ENCODE measurements at places on chromosomes 11 and 22.

- no peak for DNase-seq
Observed at GRCh38 chr11:5348551-5349194, 2.6 kb upstream of the OR51B6 start.

DNA sequence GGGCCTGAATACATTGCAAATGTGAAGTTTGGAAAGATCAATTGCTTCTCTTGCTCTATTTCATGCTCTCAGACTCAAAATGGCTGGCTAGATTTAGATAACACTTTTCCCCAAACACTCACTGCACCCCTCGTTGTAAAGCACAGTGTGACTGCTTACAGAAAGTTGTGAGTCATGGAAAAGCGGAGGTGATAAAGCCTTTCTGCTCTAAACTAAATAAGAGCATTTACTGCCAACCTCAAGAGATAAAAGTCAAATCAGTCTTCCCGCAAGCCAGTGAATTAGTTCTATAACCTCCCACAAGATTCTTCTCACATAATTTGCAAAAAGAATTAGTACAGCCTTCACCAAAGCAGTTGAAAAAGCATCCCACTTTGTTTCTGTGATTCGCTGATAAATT is 168.7 kb downstream of the WT1 start:
- DNase-seq, result no peak

DNA sequence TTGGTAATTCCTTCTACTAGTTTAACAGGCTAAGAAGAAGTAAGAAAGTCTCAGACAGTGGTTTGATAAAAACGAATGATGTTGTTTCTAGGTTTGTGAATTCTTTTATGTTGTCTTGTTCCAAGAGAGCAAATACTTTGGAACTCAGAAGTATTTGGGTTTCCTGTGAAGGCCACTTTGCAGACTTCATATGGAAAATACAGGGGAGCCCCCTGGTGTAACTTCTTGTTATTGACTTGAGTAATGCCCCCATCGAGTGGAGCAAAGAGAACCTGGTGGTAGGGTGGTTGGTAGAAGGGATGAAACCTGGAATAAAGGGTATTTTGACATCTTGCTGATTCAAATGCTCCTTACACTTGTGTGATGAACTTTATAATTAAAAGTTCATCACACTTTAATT is 40.0 kb upstream of the PTH start:
- no peak for DNase-seq

- DNase-seq, result no peak
Observed at GRCh38 chr11:57781529-57781943, 19.9 kb downstream of the CTNND1 start.

- no peak for DNase-seq
Observed at GRCh38 chr11:121328967-121329679, 36.6 kb downstream of the SC5D start.

DNA sequence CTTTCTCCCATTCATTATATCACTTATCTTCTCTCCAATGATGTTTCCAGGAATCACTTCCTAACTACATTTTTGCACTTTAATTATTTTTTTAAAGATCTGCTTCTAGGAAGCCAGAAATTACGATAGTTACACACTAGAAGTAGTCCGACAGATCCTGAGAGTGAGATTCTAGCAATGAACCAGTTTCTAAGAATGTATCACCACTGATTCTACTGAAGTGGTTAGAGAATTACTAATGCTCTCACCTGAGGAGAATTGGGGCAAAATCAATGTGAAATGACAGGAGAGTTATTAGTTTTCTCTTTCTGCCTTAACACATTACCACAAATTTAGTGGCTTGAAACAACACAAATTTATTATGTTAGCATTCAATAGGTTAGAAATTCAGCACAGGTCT is 241.2 kb downstream of the CASP12 start:
- no peak for DNase-seq

GRCh38 chr11:71476926-71477640 is 24.1 kb downstream of the NADSYN1 start:
- no peak for DNase-seq

- no peak for DNase-seq
Observed at GRCh38 chr11:3882655-3883054, 27.2 kb downstream of the STIM1 start.

DNA sequence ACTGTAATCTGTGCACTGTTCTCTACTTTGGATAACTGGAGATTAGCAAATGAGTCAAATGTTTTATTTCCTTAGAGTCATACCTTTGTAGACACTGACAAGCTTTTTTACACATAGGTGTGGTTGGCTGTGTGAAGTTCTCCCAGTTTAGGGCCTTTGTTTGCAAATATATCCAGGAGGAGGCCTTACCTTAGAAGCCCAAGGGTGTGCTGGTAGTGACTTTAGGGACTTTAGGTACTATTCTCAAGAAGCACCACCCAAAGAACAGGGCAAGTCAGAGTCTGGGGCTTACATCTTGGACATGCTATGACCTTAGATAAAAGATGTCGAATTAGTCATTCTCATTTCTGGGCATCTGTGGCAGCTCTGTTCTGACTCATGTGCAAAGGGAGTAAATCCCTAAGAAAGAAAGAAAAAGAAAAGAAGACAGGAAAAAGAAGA is 4.8 kb upstream of the FAR1 start:
- DNase-seq, result no peak

DNA sequence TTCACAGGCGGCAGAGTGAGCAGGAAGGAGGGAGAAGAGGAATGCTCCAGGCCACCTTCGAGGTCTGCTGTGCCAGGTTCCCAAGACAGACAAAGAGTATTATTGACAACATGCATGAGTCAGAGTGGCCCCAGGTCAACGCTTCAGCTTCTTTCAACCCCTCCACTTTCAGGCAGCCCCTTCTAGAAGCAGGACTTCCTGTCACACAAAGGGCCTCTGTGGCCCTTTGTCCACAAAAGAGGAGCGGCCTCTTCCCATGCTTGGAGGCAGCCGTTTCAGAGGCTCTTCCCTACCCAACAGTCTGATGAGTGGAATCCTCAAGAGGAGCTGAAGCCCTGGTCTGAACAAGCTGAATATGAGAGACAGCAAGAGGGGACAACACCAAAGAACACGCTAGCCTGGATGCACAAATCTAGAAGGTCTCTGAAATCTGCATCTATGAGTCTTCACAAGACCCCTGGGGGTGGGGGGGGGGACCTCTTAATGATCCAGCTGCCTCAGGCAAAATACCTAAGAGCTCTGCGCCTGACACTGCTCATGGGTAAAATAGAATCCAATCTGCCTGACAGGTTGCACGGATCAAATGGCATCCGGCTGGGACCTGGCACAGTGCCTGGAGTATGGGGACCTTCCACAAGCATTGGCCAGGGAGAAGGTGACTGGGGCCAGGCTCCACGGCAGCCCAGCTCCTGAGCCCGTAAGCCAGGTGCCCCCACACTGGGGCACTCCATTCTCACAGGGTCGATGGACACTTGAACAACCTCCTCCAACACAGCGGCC is 67.5 kb downstream of the PACSIN2 start:
- no peak for DNase-seq

DNA sequence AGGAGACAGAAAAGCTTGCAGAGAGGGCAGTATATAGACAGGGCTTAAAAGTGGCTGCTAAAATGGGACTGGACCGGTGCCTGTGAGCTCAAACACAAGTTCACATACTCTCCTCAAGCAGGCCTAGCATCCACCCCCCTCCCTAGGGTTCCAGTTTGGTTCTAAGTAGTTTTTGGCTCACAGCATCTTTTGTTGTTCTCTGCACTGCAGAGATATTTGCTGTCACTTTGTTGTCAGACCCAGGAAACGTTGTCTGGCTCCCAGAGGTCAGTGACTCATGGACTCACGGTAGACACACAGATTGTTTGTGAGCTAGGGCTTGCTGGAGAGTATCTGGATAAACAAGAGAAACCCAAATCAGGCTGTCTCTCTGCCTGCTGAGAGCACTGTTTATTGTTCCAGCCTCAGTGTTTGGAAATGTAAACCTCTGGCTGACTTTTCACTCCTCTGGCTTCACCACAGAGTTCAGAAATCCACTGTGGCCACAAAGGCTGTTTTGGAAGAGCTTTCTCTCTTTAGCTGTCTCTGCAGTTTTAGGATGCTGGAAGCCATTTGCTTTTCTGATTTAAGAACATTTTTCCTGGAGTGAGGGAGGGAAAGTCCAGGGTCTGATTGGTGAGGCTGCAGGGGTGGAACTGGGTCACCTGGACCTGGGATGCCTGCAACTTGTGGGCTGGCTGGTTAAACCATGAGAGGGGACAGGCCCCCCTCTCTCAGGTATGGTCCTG is 303.7 kb upstream of the PLET1 start:
- DNase-seq, result no peak

- no peak for DNase-seq
Observed at GRCh38 chr11:20208622-20209111, 48.4 kb upstream of the DBX1 start.

GRCh38 chr11:1457326-1457680 is 29.3 kb downstream of the MOB2 start:
- DNase-seq, result no peak

GRCh38 chr11:104796301-104796700 is 102.0 kb downstream of the CASP12 start:
- DNase-seq, result no peak

DNA sequence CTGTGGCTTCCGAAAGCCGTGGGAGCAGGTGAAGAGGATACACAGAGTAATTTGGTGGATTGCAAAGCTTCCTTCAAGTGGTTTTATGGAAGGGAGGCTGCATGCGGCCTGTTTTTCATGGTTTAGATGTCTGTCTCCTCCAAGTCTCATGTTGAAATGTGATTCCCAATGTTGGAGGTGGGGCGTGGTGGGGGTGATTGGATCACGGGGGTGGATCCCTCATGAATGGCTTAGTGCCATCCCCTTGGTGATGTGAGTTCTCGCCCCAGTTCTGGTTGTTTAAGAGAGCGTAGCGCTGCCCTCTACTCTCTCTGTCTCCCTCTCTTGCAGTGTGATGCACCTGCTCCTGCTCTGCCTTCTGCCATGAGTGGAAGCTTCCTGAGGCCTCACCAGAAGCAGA is 247.8 kb upstream of the B3GAT1 start:
- no peak for DNase-seq

DNA sequence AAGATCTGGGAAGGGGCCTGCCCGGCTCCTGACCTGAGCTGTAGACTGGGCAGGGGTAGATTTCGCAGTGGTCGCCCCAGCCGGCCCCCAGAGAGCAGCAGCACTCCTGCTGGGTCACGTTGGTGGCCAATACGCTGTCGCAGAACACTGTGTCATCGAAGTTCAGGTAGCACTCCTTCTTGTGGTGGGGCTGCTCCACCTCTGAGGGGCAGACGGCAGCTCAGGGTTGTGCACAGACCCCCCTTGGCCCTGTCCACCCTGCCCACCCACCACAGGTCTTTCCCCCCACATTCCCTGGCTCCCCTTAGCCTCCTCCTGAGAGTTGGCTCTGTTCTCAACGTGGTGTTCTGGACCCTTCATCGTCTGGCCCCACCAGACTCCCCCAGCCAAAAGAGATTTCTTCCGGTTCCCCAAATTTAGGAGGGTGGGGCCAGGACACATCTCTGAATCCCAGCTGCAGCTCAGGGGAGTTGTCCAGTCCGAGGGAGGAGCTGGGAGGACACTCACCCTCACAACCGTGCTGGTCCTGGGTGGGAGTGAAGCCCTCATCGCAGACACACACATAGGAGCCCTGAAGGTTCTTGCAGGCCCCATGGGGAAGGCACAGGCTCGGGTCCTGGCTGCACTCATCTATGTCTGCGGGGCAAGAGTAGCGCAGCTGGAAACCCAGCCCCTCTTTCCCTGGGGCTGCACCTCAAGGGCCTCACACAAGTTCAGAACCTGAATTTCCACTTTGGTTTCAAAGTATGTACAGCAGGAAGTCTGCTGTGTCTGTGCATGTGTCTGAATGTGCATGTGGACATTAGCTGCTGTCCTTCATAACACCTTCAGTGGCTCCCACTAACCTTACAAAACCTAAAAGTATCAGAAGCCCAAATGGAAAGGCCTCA is 16.5 kb downstream of the SCYL1 start:
- no peak for DNase-seq

DNA sequence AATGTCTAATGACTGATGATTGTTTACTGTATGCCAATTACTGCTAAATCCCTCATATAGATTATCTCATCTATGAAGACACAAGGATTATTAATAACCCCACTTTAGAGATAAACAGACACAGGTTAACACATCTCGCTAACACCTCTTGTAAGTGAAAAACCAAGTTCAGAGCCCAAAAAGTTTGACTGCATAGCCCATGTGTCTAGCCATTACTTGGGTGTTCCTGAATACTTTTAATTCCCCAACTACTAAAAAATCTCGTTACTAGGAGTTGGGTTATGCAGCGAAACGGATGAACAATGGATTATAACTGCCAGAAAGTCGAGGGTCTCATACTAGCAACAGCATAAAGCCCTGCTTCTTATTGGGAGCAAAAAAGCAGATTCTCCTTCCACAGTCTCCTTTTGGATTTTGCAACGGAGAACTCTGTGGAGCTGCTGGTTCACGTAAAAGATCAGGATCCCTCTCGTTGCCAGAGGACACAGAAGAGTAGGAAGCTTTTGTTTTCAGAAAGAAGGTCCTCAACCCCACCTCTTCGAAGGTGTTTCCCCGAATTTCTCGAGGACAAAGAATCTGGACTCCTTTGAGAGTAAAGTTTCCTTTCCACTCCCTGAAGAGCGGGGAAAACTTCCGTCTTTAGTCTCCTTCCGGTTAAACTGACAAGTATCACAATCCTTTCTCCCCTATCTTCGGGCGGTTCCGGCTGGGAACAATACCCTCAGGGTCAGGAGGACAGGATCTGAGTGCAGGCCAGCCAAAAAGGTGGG is 979 bp downstream of the ZBED5 start:
- DNase-seq, result peak; percentile 6

DNA sequence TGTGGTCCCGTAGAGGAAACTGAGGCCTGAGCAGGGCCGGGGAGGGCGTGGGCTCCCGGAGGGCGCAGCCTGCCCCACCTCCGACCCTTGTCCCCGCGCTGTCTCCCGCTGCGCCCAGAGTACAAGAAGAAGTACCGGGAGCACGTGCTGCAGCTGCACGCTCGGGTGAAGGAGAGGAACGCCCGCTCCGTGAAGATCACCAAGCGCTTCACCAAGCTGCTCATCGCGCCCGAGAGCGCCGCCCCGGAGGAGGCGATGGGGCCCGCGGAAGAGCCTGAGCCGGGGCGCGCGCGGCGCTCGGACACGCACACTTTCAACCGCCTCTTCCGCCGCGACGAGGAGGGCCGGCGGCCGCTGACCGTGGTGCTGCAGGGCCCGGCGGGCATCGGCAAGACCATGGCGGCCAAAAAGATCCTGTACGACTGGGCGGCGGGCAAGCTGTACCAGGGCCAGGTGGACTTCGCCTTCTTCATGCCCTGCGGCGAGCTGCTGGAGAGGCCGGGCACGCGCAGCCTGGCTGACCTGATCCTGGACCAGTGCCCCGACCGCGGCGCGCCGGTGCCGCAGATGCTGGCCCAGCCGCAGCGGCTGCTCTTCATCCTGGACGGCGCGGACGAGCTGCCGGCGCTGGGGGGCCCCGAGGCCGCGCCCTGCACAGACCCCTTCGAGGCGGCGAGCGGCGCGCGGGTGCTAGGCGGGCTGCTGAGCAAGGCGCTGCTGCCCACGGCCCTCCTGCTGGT is 1.9 kb downstream of the NLRP6 start:
- no peak for DNase-seq

DNA sequence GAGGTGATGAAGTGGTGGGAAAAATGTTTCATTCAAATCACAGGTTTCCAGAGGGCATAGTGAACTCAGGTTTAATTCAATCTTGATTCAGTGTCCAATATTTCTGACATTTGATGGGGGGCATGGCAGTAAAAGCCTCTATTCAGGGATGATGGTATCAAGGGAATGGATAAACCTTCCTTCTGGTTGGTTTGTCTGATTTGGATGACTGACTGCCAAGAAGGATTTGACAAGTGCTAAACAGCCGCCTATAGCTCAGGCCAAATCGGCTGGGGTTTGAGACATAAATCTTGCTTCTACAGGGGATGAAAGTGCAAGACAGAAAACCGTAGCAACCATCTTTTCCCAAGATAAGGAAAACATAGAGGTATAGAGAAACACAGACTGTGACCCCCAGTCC is 121.8 kb upstream of the C11orf87 start:
- no peak for DNase-seq

Measured in activated CD4-positive, alpha-beta T cell treated with anti-CD3 and anti-CD28 coated beads for 24 hours (primary cell).